SHP77 (cell line): ENCODE measurements at places on chromosomes 6 and 20.

- no peak for DNase-seq
Observed at GRCh38 chr6:123925842-123926399, 122.3 kb downstream of the NKAIN2 start.

- no peak for DNase-seq
Observed at GRCh38 chr6:7042056-7042653, 65.6 kb upstream of the RREB1 start.

DNA sequence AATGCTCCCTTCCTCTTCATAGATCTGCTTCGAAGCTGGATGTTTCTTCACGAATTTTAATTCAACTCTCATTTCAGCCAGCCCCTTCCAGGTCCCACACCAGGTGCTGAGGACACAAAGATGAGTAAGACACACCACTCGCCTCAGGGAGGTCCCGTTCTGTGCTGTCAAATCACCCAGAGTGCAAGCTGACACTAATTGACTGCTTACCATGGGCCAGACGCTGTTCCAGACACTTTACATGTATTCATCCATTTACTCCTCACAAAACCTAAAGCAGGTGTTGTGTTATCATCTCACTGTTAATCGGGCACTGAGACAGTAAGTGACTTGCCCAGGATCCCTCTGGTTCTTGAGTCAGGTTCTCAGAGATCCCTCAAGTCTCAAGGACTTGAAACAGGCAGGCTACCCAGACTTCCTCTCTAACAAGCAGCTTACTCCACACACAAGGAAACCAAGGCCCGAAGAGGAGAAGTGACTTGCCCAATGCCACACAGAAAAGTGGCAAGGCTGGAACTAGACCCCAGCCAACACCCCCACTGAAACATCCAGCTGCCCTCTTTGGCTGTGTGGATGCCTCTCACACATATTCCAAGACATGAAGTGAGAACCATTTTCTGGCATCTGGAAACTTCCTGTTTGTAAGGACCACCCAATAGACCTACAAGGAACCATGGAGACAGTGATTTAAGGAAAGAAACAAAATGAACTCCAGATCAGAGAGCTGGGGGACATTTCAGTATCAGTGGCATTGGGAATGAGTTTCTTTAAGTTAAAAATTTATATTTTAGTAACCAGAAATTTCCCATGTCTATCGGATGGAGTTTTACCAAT lies 174.5 kb downstream of the CDC5L start:
- no peak for DNase-seq

DNA sequence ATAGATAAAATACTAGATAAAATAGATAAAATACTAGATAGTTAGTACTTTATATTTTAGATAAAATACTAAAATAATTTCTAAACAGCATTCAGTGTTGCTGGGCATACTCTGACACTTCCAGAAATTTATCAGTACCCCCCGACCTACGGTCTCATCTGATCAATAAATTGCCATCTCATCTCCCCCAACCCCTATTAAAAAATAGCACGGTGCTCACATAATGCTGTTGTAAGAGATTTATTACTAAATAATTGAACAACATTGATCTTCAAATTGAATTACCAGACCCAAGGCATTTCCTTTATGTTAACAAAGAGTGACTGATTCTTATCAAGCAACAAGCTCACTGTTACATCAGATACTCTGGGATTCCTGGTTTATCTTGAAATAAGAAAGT lies 300.9 kb downstream of the CBLN4 start:
- no peak for DNase-seq

DNA sequence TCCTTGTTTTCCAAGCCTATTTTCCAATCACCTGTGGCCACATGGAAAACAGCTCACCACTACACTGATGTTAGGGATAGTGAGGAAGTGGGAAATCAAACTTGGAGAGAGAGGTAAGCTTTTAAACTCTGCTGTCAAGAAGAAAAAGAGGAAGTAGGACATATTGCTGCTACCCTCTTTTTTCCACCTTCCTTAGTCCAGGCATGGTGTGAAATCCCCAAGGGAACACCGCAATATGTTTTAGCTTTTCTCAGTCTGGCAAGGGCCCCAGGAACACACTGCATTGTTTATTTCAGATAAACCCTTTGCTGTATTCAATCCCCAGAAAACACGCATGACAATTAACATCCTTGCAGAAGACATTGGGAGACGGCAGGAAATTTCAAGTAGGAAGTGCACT lies 61.3 kb downstream of the HS3ST5 start:
- no peak for DNase-seq

DNA sequence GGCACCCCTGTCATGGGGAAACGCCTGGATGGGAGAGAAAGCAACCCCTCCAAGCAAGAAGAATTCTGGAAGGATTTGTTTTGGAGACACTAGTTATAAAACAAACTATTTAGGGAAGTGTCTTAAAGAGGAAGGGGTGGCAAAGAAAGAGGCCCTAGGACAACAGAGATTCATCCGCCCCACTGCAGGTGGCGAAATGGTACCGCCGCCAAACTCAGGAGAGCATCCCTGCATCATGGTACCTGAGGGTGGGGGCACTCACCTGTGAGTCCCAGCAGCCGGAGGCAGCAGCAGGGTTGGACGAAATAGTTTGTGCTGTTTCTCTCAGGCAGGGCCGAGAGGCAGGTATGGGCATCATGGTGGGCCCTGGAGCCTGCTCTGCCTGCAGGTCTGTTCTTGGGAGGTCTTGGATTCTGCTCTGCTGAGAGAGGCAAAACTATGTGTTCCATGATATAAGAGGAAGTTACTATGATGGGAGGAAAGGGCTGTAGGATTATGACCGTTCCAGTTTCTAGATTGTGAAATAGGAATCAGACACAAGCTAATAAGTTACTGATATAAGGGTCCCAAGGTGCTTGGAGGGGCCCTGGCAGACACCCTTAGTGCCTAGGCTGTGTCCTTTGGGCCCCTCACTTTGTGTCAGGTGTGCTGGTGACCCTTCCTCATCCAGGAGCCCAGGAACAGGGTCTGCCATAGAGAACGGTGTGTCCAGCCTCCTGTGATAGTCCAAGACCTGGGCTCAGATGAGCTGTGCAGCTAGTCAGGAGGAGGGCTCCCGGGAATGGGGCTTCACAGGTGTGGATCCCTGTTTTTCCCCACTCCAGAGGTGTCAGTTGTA lies 20.4 kb downstream of the SIRPD start:
- no peak for DNase-seq

DNA sequence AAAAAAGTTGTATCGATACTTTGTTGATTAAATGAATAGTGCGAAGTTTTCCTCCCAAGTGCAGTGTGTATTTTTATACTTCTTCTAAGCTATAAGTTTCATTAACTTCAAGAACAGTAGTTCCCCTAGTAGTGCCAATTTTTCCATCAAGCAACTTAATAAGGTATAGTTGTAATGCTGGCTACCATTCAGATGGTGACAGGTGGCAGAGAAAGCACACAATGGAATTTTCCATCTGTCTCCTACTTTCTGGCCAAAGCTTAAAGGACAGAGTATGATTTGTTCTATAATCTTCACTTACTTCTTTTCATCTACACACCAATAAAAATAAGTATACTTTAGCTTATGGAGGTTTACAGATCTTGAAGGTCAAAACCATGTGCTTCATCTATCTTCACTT lies 431.1 kb downstream of the NKAIN2 start:
- DNase-seq, result no peak

DNA sequence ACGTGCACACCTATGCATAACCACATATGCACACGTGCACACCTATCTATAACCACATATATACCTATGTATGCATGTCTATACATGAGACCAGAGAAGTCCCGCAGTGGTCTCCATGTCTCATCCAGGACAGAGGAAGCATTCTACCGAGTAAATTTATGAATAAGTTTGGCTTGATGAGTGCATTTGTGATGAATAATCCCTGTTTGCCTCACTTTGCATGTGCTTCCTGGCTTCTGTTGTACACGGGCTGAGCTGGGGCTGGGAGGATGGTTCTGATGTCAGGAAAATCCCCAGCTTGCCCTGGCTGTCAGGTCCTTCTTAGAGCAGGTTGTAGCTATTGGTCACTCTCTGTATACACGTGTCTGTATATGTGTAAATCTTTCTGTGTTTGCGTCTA lies 157.6 kb upstream of the RPS6KA2 start:
- no peak for DNase-seq

DNA sequence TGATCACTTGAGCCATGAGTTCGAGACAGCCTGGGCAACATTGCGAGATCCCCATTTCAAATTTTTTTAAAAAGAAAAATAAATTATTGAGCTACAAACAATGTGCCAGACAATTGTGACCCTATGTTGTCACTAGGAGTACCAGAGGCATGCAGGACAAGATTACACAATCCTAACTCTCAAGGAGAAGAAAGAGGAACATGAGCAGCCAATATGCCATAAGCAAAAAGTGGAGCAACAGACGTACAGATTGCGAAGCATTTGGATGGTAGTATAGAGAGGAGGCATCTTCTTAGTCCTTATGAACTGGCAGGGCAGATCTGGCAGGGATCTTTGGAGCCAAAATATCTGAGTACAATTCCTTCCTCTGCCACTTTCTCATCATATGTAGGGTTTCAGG lies 156.4 kb downstream of the OR2B2 start:
- no peak for DNase-seq

DNA sequence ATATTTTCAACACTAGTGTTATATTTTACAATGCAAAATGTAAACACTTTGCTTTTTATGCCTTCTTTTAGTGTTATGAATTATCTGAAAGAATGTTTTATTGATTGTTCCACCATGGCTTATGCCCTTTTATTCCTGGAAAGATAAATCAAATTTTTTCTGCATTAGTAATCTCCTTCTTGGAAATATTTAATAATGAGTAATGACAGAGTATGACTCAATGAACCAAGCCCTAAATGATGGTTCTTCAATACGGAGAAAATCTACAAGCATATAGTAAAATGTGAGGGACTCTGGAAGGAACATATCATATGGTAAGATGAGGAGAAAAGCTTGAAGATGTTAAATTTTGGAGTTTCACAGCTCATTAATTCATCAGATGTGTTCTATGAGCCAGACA lies 929.6 kb downstream of the C6orf118 start:
- DNase-seq, result no peak

DNA sequence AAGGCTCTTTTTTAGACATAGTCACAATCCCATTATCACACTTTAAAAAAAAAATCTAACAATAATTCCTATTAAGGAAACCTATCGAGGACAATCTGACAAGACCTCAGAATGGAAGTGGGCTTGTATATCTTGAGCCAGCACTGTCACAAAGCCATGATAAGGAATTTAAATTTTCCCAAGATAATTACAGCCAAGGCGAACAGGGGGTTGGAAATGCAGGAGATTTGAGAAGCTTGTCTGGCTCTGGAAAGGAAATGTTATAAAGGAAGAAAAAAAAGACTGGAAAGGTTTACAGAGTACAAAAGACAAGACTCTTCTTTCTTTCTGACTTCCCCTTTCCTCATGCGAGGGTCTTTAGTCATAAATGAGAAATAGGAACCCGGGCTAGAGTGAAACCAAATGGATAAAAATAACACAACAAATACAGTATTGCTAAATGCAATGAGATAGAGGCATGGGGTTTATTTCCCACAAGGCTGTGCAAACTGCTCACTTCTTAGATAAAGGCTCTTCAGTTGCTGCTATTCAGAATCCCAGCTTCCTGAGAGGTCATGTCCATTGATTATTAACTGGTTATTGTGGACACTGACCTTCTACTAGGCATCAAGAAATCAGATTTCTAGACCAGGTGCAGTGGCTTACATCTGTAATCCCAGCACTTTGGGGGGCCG lies 13.4 kb upstream of the GHRH start:
- no peak for DNase-seq

DNA sequence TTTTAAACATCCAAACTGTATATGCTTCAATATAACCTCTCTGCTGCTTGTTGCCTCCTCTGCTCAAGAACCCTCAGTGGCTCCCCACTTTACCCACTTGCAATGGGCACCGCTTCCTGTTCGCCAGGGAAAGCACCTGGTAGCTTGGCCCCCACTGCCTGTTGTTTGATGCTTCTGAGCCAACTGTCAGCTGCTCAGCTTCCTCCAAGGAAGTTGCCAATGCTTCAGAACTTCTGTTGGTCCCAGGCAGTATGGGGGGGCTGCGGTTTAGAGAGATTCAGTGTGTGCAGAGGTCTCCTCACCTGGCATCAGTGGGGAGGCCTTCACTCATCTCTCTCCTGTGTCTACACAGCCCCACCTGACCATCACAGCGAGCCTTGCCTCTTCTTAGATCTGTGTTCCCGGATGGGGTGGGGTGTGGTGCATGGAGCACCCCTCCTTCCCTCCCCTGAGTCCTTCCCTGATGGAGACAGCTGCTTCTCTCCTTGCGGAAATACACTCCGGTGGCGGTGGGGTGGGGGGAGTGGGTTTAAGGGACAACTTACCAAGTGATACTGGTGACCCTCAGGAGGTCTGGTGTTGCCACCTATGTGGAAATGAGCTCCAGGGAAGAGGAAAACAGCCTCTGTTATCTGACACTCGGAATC lies 308.1 kb downstream of the CDH26 start:
- no peak for DNase-seq

DNA sequence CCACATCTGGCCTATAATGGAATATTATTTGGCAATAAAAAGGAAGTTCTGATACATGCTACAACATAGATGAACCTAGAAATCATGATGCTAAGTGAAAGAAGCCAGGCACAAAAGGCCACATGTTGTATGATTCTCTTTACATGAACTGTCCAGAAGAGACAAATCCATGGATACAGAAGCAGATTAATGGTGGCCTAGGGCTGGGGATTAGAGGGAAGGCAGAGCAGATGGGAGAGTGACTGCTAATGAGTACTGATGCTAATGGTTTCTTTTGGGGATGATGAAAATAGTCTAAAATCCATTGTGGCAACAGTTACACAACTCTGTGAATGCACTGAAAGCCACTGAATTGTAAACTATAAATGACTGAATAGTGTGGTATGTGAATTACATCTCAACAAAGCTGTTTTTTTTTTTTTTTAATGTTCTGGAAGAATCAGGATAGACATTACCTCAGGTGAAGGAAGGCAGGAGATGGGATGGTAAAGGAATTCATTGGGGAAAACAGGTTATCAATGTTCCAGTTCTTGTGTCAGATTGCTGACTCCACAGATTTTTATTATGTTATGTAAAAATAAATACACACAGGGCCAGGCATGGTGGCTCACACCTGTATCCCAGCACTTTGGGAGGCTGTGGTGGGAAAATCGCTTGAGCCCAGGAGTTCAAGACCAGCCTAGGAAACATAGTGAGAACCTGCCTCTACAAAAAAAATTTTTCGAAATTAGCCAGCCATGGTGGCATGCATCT lies 8.9 kb upstream of the SOX12 start:
- DNase-seq, result no peak
